ENCODE measurements at places on chromosomes 5 and 9. TPM values are rescaled to one million over a fixed set of nuclear protein-coding genes. Genes with fewer than 3 reads are reported as not detected.

Gene ST8SIA4
- total RNA-seq: under 0.01 TPM

Gene SPATA31E1
- not detected for total RNA-seq

Gene PCDHGB3
- 0.43 TPM for total RNA-seq

Gene GFI1B
- not detected for total RNA-seq

Gene PCDHA13
- total RNA-seq: not detected

Gene TICAM2
- total RNA-seq: 0.72 TPM

Gene GGTA1
- not detected for total RNA-seq

Gene ABO
- total RNA-seq: under 0.01 TPM

Gene ADRB2
- total RNA-seq: 42.4 TPM

Gene FUT7
- not detected for total RNA-seq

Gene CYLC2
- total RNA-seq: not detected

Gene TMC1
- not detected for total RNA-seq

Gene SOX30
- total RNA-seq: not detected

Gene IL13
- total RNA-seq: not detected

Gene SAXO1
- not detected for total RNA-seq

Gene SHOC1
- not detected for total RNA-seq

Gene PCDHGB5
- 2.6 TPM for total RNA-seq

Gene LVRN
- not detected for total RNA-seq

Gene ADGRD2
- not detected for total RNA-seq

Gene GALNT12
- total RNA-seq: 3.6 TPM

Gene NDUFAF2
- 21.4 TPM for total RNA-seq

Gene LTC4S
- total RNA-seq: not detected

Gene ADGRV1
- 0.85 TPM for total RNA-seq

Gene TDRD7
- total RNA-seq: 3.2 TPM
